Activated T-helper 1 cell treated with anti-CD3 and anti-CD28 coated beads, Interleukin-12 subunit alpha, Interleukin-12 subunit beta, Interleukin-2, Interleukin-4 antibody, amounts not matched to agents 30 ng/mL and 10 ng/mL and 1 ng/mL, durations not matched to agents 14 hours and 24 hours and 36 hours (primary cell): ENCODE measurements at places on chromosomes 3 and 15.
A peak's percentile ranks its signal among the peaks of the same experiment; 100 is the strongest.

DNA sequence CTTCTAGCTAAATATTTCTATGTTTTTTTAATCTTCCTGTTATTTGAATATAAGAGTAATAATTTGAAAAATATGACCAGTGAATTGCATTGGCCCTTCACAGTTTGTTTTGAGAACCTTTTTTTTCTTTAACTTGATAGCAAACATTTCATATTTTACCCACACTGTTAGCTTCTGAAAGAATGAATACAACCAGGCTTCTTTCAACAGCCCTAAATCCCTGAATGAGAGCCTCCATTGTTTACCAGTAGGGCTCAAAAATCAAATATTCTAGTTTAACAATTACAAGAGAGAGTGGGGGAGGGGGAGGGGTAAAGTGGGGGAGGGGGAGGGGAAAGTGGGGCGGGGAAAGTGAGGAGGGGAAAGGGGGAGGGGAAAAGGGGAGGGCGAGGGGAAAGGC lies 14.5 kb upstream of the TOP2B start:
- H3K27ac ChIP-seq, result no peak overlapping the region
- no peaks in the 10 kb centered on the region for H3K36me3 ChIP-seq
- no peaks in the 10 kb centered on the region for H3K4me1 ChIP-seq

DNA sequence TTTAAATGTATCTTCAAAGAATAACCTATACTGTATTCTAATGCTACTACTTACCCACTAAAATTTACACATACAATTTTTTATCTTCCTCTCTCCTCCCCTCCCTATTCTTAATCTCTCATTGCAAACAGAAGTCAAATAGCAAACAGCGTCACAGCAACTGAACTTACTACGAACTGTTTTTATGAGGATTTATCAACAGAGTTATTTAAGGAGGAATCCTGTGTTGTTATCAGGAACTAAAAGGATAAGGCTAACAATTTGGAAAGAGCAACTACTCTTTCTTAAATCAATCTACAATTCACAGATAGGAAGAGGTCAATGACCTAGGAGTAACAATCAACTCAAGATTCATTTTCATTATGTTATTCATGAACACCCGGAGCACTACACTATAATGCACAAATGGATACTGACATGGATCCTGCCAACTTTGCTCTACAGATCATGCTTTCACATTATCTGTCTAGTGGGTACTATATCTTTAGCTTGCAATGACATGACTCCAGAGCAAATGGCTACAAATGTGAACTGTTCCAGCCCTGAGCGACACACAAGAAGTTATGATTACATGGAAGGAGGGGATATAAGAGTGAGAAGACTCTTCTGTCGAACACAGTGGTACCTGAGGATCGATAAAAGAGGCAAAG lies 984 bp downstream of the FGF7 start:
- H3K27ac ChIP-seq, result no peak overlapping the region
- H3K4me3 ChIP-seq, result no peak overlapping the region
- peaks cover 4% of the 10 kb centered on the region for H3K4me1 ChIP-seq
- peaks cover 13% of the 10 kb centered on the region for H3K27me3 ChIP-seq
- no peak for DNase-seq

DNA sequence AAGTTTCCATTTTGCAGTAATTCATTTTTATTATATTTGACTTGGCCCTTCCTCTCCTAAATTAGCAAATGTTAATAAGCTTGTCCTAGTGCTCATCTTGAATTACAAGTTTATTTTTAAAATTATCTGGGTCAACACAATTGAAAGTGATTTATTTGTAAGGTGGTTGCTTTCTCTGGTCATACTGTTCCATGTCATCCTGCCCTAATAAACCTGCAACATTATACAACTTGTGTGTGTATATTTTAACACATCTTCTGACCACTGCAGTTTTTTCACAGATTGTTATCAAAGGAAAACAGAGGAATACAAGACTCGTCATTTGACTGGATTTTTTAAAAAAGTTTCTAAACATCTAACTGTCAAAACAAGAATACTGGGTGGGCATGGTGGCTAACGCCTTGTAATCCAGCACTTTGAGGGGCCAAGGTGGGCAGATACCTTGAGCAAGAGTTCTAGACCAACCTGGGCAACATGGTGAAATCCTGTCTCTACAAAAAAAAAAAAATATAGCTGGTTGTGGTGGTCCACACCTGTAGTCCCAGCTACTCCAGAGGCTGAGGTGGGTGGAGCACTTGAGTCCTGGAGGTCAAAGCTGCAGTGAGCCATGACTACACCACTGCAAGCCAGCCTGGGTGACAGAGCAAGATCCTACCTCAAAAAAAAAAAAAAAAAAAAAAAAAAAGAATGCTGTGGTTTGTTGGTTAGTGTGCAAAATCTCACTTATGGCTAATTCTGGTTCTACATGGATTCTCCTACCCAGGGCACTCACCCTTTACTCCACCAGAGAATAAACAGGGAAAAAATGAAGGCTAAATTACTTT lies 5.0 kb upstream of the LRRFIP2 start:
- DNase-seq, result no peak
- peaks cover 38% of the 10 kb centered on the region for H3K4me1 ChIP-seq
- H3K27ac ChIP-seq, result no peak overlapping the region
- peaks cover 1% of the 10 kb centered on the region for H3K36me3 ChIP-seq

DNA sequence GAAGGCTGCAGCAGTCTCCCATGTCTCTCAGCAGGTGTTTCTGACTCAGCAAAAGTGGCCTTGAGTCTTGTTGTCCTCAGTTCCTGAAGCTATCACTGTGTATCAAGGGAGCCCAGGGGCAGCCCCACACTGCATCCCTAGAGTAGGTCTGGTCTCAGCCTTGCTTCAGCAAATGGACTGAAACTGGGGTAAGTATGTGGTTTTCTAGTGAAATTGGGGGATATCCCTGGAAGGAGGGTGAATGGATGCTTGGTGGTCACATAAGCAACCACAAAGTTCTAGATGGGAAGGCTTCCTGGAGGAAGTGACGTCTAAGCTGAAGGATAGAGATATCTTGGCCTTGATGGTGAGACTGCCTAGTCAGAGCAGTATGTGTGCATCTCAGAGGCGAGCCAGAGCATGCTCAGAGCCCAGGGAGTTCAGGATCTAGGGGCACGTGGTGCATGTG lies 38.4 kb downstream of the TMEM158 start:
- no peak overlapping the region for H3K4me3 ChIP-seq
- DNase-seq, result no peak
- H3K4me1 ChIP-seq, result peaks cover 13% of the 10 kb centered on the region
- H3K27me3 ChIP-seq, result peaks cover 13% of the 10 kb centered on the region
- H3K27ac ChIP-seq, result no peak overlapping the region
- no peaks in the 10 kb centered on the region for H3K36me3 ChIP-seq

GRCh38 chr15:69751566-69751965 lies 298.9 kb downstream of the RPLP1 start:
- H3K27me3 ChIP-seq, result peaks cover 4% of the 10 kb centered on the region
- no peak overlapping the region for H3K27ac ChIP-seq
- H3K36me3 ChIP-seq, result peaks cover 39% of the 10 kb centered on the region
- H3K4me1 ChIP-seq, result peaks cover 61% of the 10 kb centered on the region
- DNase-seq, result no peak

DNA sequence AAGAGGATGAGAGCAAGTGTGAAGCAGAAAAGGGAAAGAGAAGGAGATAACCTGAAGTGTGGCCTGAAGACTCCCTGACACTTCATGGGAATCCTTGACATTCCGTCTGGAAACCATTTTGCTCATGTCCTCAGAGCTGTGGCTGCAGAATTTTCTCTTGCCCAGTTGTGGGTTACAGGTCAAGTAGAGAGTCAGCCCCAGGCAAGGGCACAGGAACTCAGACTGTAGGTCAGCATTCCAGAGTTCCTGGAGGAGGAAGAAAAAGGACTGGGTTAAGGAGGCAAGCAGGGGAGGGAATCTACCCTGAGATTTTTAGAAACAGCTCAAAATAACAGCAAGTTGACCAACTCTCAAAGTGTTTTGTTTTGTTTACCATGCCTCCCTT lies 4.1 kb upstream of the THSD4 start:
- H3K4me1 ChIP-seq, result peaks cover 5% of the 10 kb centered on the region
- H3K36me3 ChIP-seq, result no peaks in the 10 kb centered on the region
- H3K4me3 ChIP-seq, result no peak overlapping the region
- H3K27me3 ChIP-seq, result peaks cover 25% of the 10 kb centered on the region
- DNase-seq, result no peak
- no peak overlapping the region for H3K27ac ChIP-seq

DNA sequence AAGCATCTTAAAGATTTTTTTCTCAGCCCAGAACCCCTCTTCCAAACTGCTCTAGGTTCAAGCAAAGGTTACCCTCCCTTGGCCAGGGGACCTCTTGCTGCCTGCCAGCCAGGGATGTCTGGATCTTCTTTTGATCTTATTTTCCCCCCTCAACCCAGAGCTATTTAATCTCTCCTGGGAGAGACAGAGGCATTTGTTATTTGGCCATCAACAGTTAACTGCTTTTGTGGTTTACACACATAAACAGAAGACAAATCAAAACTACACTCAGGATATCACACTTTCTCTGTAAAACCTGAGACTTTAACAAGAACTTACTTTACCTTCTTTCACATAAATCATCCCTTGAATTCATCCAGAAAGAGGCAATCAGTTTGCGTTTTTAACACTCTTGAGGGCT lies 272.5 kb downstream of the THSD4 start:
- no peaks in the 10 kb centered on the region for H3K36me3 ChIP-seq
- no peak overlapping the region for H3K27ac ChIP-seq
- peaks cover 30% of the 10 kb centered on the region for H3K27me3 ChIP-seq

GRCh38 chr3:48847053-48847503 lies 596 bp downstream of the PRKAR2A start:
- H3K4me1 ChIP-seq, result peaks cover 22% of the 10 kb centered on the region
- peak; percentile 36 for DNase-seq
- no peaks in the 10 kb centered on the region for H3K27me3 ChIP-seq
- peaks cover 7% of the 10 kb centered on the region for H3K36me3 ChIP-seq
- peak overlapping the region; percentile 87 for H3K4me3 ChIP-seq

DNA sequence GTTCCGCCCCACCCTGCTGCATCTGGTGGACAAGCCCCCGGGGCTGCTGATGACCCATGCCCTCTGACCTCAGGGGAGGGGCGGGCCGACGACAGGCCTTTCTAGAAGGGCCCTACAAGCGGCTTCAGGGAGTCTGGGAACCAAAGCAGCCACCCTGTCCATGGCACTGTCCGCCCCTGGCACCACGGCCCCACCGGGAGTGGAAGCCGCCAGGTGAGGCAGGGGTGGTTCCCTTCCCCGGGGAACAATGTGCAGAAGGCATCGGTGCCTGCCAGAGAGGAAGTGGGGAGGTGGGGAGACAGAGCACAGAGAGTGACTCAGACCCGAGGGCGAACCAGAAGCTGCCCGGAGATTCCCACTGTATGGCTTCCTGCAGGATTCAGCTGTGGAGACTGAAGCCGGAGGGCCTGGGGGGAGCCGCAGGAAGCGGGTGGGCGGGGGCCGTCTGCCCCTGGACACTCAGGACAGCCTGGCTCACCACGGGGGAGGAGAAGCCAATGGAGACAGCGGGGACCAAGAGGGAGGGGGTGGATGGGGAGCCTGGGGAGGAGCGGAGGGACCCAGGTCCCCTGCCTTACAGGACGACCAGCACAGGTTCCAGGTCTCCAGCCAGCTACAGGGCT lies 134.0 kb downstream of the TPRA1 start:
- H3K36me3 ChIP-seq, result no peaks in the 10 kb centered on the region
- no peak overlapping the region for H3K4me3 ChIP-seq
- peaks cover 48% of the 10 kb centered on the region for H3K27me3 ChIP-seq
- peaks cover 4% of the 10 kb centered on the region for H3K4me1 ChIP-seq
- DNase-seq, result no peak
- H3K27ac ChIP-seq, result no peak overlapping the region

DNA sequence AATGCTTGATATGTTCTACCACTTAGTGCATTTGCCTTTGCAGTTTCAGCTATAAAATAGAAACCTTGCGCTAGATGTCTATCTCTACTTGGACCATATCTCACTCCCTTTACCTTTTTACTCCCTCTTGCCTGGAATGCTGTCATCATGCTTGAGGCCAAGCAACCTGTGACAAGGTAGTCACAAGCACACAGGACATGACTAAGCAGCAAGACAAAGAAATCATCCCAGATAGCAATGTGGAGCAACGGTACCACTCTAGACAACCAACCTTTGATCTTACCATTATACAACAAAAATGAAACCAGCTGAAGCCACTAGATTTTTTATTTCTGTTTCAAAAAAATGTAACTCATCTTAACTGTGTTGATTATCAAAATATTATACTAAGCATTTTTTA lies 50.5 kb upstream of the SPSB4 start:
- no peak overlapping the region for H3K4me3 ChIP-seq
- no peak overlapping the region for H3K27ac ChIP-seq
- peaks cover 5% of the 10 kb centered on the region for H3K27me3 ChIP-seq

DNA sequence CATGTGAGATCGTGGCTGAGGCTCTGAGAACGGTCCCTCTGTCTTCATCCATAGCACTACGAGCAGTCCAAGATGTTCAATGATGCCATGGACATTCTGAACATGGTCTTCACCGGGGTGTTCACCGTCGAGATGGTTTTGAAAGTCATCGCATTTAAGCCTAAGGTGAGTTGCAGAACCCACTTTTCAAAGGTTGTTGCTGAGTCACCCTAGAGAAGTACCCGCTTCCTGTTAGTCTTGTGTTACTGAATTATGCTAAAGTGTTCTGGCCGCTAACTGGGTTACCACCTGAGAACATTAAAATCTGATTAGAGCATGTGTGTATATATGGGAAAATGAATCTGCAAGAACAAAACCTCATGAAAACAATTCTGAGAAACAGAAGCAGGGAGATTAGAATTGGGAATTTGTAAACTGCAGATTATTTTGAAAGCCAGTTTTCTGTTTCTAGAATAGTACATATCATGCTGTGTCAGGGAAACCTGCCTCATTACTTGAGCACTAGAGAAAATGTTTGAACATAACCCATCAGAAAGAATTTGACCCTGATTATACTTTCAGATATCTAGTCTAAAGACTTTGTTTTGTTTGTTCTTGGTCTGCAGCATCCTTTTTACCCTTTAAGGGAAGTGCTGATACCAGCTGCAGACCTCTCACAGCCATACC lies 92.6 kb downstream of the CHDH start:
- peak; percentile 32 for DNase-seq
- H3K36me3 ChIP-seq, result peaks cover 2% of the 10 kb centered on the region
- peaks cover 2% of the 10 kb centered on the region for H3K27me3 ChIP-seq
- H3K4me1 ChIP-seq, result peaks cover 43% of the 10 kb centered on the region
- peak overlapping the region; percentile 76 for H3K27ac ChIP-seq

DNA sequence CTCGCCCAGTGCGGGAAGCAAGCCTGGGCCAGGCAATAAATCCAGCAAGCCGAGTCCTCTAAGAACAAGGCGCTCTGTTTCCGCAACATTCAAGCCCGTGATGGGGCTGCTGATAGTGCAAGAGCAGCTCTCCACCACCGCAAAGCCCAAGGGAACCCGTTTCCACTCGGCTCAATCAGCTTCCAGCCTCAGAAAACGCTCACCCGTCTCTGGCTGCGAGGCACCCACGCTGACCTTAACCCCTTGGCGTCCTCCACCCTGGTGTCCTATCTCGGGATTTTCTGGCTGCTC lies 17.8 kb downstream of the SPATA12 start:
- no peak overlapping the region for H3K27ac ChIP-seq
- H3K36me3 ChIP-seq, result no peaks in the 10 kb centered on the region
- peaks cover 58% of the 10 kb centered on the region for H3K27me3 ChIP-seq
- peaks cover 12% of the 10 kb centered on the region for H3K4me1 ChIP-seq
- H3K4me3 ChIP-seq, result peak overlapping the region; percentile 67

- H3K27ac ChIP-seq, result peak overlapping the region; percentile 99
- no peaks in the 10 kb centered on the region for H3K27me3 ChIP-seq
- peaks cover 80% of the 10 kb centered on the region for H3K4me1 ChIP-seq
- peaks cover 25% of the 10 kb centered on the region for H3K36me3 ChIP-seq
Observed at GRCh38 chr15:60576044-60576443, 97.1 kb upstream of the ICE2 start.

- H3K36me3 ChIP-seq, result no peaks in the 10 kb centered on the region
- no peak overlapping the region for H3K27ac ChIP-seq
- peaks cover 9% of the 10 kb centered on the region for H3K4me1 ChIP-seq
- H3K27me3 ChIP-seq, result peaks cover 57% of the 10 kb centered on the region
- DNase-seq, result no peak
- no peak overlapping the region for H3K4me3 ChIP-seq
Observed at GRCh38 chr3:120353463-120353862, 4.3 kb upstream of the LRRC58 start.
